ENCODE measurements at places on chromosomes 7 and 10. TPM values are rescaled to one million over a fixed set of nuclear protein-coding genes. Genes with fewer than 3 reads are reported as not detected.

SCIN gene
- 0.09 TPM for total RNA-seq

ASAH2 gene
- total RNA-seq = 5.5 TPM

MINDY4 gene
- 4.0 TPM for total RNA-seq

TYSND1 gene
- total RNA-seq = 36.5 TPM

METTL27 gene
- total RNA-seq = not detected

GRID2IP gene
- total RNA-seq = not detected

HOXA1 gene
- not detected for total RNA-seq

NRAP gene
- total RNA-seq = 0.34 TPM

MYL7 gene
- total RNA-seq = not detected

SVOPL gene
- not detected for total RNA-seq

SPAM1 gene
- not detected for total RNA-seq

Measured in A673 (cell line).